ENCODE measurements at places on chromosomes 12 and 14.

DNA sequence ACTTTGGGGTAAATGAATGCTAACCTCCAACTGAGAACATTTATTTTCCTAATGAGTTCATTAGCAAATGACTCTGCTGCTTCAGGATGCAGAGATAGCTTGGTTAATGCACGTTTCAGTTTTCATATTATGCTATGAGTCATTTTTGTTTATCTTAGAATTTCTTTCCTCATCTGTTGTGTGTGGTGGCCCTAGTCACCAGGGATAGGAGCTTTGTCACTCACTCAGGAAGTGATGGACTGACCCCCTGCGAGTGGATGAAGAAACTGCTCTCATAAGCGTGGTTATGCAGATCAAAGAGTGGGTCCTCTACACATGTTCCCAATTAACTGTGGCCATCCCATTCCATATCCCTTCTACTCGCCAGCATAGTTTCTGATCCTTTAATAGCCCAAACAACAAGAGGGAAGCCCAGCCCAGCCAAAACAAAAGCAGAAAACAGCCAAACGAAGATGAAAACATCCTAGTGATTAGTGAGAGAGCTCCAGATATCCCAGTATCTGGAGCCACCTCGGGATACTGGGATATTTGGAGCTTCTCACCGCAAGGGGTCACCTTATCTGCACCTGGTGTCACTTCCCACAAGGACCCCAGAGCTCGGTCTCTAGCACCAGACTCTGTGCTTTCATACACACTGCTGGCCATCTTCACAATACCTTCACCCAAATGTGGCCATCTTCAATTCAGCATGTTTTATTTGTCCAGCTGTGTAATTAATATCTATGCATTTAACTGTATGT lies 8.6 kb downstream of the TC2N start:
- no peak for DNase-seq
- no peak overlapping the region for H3K27ac ChIP-seq
- no peaks in the 10 kb centered on the region for H3K36me3 ChIP-seq
- H3K4me1 ChIP-seq: peaks cover 29% of the 10 kb centered on the region

GRCh38 chr12:27191531-27191930 lies 52.6 kb upstream of the STK38L start:
- H3K4me1 ChIP-seq: no peaks in the 10 kb centered on the region
- no peak overlapping the region for H3K4me3 ChIP-seq
- DNase-seq: no peak
- no peaks in the 10 kb centered on the region for H3K36me3 ChIP-seq
- no peak overlapping the region for H3K27ac ChIP-seq

DNA sequence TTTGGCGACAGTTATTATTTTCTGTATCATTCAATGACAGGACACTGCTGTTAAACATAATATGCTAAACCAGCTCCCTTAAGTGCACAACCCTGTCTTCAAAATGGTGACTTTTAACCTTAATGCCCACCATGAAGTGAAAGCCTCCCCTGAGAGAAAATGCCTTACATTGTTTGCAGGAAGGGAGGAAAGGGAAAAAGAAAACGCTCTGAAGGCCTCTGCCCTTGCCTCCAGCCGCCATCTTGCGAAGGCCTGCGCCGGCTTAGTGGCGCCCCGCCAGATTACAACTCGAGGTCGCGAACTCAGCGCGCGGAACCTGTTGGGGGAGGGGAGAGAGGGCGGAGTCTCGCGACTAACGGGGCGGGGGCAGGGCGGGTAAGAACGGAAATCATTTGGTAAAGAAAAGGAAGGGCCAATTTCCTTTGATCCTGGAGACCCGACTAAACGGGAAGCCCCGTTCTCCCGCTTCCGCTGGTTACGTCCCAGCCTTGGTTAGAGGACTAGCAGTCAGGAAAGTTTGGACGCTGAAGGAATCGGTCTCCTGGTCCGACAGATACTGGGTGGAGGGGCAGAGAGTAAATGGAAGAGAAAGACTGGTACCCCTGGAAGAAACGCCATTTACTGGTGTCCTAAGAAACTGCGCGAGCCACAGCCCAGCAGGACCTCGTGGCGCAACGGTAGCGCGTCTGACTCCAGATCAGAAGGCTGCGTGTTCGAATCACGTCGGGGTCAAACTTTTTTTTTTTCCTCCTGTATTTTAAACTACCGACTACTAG lies 11.6 kb upstream of the TMPO start:
- H3K4me1 ChIP-seq: no peaks in the 10 kb centered on the region
- no peaks in the 10 kb centered on the region for H3K27me3 ChIP-seq
- DNase-seq: peak; percentile 97
- peak overlapping the region; percentile 76 for H3K4me3 ChIP-seq
- peak overlapping the region; percentile 99 for H3K27ac ChIP-seq
- H3K36me3 ChIP-seq: no peaks in the 10 kb centered on the region

- no peak overlapping the region for H3K27ac ChIP-seq
- no peaks in the 10 kb centered on the region for H3K36me3 ChIP-seq
- peaks cover 10% of the 10 kb centered on the region for H3K4me1 ChIP-seq
- H3K27me3 ChIP-seq: peaks cover 19% of the 10 kb centered on the region
- no peak for DNase-seq
These were observed 1.6 kb upstream of the TMEM30B start for GRCh38 chr14:61282746-61283145.

GRCh38 chr12:121804417-121805111 lies 755 bp downstream of the SETD1B start:
- no peaks in the 10 kb centered on the region for H3K27me3 ChIP-seq
- H3K4me1 ChIP-seq: peaks cover 35% of the 10 kb centered on the region
- peak overlapping the region; percentile 75 for H3K4me3 ChIP-seq
- peak overlapping the region; percentile 91 for H3K27ac ChIP-seq
- peak; percentile 51 for DNase-seq
- H3K36me3 ChIP-seq: peaks cover 35% of the 10 kb centered on the region

All from muscle of leg (tissue), 16 donors.